NCI-H1092 treated with DMSO at 0.1 percent for 48 hours (cell line): ENCODE measurements at places on chromosomes 13 and 19.

DNA sequence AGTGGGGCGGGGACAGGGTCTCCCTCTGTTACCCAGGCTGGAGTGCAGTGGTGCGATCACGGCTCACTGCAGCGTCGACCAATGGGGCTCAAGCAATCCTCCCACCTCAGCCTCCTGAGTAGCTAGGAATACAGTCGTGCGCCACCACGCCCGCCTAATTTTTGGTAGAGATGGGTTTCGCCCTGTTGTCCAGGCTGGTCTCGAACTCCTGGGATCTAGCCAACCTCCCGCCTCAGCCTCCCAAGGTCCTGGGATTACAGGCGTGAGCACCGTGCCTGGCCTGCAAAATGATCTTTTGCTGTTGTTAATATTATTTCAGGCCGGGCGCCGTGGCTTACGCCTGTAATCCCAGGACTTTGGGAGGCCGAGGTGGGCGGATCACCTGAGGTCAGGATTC is 621 bp upstream of the TGDS start:
- no peak for DNase-seq

DNA sequence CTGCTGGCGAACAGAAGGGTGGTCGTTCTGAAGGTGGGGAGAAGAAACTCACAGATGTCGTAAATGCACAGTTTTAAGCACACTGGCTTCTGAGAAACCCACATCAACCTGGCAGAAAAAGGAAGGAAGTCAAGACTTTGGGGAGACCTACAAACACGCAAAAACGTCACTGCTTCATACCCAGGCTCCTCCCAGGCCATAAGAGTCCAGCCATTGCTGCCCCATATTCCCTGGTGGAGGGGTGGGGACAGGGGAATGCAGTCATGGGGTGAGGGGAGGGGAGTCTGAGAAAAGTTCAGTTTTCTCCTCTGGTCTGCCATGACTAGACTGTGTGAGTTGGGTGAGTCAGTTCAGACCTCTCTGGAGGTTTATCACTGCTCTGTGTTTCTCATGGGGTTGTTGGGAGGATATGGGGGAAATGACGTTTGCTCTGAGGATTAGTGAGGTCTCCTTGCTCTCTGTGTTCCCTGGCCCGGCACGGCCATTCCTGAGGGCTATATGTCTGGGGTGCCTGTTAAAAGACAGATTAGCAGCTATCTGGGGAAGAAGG is 139.0 kb downstream of the FLT1 start:
- no peak for DNase-seq

DNA sequence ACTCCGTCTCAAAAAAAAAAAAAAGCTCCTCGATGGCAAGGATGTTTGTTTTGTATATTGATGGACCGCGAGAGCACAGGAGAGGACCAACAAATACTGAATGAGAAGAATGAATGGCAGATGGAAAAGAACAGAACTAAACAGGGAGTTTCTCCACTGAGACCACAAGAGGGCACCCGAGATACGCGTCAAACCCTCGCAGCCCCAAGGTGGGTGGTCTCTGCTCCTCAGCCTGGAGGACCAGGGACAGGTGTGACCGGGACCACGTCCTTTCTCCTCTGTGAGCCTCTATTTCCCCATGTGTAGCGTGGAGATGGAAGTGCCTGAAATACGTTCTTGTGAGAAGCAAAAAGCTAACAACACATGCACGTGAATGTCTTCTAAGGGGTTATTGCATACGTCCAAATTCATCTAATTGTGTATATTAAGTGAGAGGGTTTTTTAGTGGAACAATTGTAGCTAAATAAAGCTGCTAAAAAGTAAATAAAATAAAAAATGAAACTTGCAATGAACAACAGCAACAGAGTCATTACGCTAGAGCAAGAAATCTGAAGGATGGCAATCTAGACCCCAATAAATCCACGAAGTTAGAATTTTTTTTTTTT is 8.3 kb upstream of the CDC42EP5 start:
- DNase-seq: peak; percentile 22

DNA sequence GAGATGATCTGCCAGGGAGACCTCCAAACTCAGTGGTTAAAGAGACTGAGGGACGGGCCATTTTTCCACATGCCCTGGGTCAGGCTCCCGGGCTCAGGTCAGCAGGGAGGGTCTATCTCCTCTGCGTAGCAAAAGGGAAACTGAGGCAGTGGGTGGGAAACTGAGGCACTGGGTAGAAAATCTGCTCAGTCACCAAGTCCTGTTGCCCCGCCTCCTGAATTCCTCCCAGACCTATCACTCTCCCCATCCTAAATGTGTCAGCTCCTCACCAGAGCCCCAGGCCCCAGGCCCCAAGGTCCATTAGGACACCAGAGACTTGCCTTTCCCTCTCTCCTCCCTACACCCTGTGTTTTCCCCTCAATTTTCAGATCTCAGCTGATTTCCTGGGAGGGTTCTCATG is 2.4 kb downstream of the CD320 start:
- no peak for DNase-seq

GRCh38 chr19:4759388-4760284 is 31.9 kb upstream of the FEM1A start:
- DNase-seq: peak; percentile 97

DNA sequence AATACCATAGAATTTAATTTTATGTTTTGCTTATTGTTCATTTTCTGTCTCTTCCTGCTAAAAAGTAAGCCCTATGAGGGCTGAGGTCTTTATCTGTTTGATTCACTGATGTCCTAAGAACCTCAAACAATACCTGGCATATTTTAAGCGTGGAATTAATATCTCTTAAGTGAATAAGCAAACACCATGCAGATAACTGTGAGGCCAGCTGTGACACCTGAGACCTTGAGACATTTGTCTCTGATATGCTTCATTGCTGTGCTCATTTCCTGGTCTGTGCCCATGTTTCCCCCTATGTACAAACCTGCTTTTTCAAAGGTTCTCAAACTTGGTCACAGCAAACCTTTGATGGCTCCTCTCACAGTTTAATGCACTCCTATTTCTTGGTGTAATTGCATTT is 254.6 kb downstream of the COG6 start:
- DNase-seq: no peak
